ENCODE measurements at places on chromosomes 13 and 19.

- DNase-seq, result no peak
Measured at GRCh38 chr13:89181041-89181440, 1509.9 kb downstream of the SLITRK5 start.

DNA sequence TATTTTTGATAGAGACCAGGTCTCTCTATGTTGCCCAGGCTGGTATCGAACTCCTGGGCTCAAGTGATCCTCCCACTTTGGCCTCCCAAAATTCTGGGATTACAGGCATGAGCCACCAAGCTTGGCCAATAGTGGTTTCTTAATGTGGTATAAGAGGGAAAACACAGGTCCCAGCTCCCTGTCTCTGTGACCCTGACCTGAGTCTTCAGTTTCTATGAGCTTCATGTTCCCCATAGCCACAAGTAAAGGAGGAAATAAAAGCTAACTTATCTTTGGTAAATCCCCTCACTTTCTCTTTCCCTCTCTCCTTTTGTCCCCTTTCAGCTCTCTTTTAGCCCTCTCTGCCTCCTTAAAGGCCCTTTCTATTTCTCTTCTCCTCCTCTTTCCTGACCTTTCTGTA lies 50.3 kb downstream of the ABCC4 start:
- no peak for DNase-seq

DNA sequence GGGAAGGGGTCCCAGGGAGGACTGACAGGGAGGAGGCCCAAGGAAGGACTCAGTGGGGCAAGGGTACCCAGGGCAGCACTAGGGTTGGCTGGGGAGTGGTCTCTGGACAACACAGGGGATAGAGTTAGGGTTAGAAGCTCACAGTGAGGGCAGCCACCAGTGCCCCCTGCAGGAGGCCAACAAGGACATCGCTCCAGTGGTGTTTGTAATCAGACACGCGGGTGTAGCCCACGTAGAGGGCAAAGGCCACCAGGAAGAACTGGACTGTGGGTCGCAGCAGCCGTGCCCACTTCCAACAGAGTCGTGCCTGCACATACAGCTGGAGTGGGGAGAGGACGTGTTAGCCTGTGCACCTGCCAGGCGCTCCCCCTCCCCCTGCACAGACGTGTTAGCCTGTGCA lies 9.2 kb downstream of the PLPP2 start:
- DNase-seq, result peak; percentile 39

DNA sequence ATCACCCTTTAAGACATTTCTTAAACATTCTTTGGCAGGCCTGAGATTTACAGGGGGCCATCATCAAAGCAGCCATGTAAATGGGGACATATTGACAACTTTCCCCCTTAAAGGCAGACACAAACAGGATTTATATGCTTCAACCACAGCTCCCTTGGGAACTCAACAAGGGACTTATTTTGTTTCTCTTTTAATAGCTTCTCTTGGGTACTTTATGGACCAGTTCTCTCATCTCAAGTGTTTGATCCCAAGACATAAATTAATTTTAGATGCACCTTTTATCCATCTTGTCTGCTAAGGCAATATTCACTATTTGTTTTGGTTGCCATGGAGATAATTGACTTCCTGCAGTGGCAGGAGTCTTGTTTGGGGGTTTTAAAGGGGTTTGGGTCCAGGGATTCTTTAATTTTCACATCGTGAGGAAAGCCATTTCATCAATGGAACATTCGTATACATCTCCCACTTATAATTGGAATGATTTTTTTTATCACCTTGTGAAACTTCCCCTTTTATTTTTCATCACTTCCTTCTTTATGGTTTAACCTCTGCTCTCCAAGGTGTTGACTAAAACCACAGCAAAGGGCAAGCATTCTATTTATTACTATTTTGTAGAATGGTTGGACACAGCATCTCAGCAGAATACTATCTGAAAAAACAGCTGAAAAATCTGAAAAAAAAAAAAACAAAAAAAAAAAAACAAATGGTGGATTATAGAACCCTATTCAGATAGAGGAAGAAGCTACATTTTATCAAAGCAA lies 726.0 kb downstream of the DIAPH3 start:
- DNase-seq, result no peak

DNA sequence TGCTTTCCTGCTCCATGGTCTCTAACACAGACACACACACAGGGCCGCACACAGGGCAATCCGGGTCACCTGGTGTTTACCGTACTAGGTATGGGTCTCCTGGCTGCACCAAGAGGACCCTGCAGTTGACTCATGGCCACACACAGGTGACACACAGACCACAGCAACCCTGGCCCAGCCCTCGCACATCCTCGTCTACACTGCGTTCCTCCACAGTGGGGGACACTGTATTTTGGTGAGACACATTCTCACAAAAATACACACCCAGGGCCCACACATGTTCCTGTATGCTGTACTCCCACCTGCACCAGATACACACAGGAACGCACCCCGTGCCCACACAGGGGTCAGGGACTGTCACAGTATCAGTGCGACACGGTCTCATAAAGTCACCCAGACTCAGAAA lies 12.8 kb downstream of the PDE4A start:
- DNase-seq, result no peak

GRCh38 chr13:72960541-72960940 lies 98.3 kb upstream of the KLF5 start:
- DNase-seq, result no peak

GRCh38 chr13:110524541-110525257 lies 36.8 kb downstream of the RAB20 start:
- no peak for DNase-seq

DNA sequence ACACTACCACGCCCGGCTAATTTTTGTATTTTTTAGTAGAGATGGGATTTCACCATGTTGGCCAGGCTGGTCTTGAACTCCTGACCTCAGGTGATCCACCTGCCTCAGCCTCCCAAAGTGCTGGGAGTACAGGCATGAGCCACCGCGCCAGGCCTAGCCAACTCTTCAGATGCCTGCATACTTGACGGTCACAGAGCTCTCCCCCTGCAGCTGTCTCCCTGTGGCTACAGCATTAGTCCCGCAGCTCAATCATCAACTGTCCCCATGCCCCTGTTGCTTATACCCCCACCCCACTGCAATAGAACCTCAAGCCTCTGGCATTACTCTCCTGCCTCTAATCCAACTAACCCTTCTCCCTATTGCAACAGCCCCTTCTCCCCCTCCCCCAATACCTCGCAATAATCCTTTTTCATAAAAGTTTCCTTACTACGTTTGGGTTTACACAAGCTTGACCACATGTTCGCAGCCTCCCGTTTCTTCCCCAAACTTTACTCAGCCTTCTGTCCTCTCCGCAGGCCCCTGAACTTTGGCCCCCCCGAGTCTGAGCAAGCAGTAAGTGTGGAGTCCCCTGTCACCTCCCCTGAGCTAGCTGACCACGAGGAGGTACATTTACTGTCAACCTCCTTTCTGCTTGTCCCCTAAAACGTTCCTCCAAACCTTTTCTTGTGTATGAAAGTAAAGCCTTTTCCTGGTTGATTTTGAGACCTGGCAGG lies 1.7 kb downstream of the ZNF77 start:
- no peak for DNase-seq

DNA sequence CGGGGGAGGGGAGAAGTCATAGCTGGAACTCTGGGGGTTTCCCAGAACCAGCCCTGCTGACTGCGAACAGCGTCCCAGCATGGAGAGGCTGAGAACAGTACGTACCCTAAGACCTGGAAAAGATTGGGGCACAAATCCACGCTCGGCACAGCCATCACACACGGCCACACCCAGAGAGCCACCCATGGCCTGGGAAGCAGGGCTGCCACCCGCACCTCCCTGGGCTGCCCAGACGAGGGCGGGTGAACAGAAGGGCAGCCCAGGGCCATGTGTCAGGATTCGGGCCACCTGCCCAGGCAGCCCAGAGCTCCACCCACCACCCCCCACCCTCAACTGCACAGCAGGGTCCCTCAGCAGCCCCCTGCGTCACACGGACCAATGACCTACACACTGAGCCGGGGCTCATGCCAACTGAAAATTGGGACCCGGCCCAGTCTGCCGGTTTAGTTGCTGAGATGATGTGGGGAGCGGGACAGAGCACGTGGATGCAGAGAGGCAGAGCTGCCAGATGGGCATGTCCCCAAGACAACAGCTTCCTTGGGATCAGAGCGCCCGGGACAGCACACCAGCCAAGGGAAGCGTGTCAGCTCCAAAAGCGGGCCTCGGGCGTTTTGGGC lies 8.5 kb downstream of the UBXN6 start:
- peak; percentile 73 for DNase-seq

- no peak for DNase-seq
Measured at GRCh38 chr13:98054301-98054700, 88.6 kb upstream of the FARP1 start.

GRCh38 chr13:50152224-50152623 lies 137.0 kb downstream of the KCNRG start:
- DNase-seq, result no peak

GRCh38 chr19:58218899-58219298 lies 9.8 kb upstream of the ZNF544 start:
- no peak for DNase-seq

Data from D341Med (cell line).